ENCODE measurements at places on chromosomes 12 and 14.
A peak's percentile ranks its signal among the peaks of the same experiment; 100 is the strongest.

DNA sequence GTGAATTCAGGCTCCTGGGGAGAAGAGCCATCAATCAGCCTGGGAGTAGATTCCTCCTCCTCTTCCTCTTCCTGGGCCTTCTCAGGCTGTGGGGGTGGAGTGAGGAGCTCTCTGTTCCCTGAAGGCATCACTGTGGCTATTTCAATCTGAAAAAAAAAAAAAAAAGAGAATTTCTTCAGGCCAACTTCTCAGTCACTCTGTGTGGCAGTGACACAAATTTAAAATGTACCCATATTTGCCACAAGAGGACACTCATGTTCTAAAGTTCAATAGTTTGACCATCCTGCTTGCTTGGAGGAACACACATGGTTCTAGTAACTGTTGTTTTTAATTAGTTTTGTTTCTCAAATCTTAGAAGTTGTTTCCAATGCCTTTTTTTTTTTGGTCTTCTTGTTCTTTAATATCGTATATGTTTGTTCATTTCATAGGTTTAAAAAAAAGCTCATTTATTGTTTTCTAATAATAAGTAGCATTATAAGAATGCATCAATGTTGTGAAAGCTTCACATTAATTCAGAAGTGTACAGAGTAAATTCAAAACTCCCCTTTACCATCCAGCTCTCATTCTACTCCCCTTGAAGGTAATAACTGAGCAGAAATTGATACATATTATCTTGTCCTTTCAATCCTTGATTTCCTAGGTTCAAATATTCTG lies 23.3 kb upstream of the CCER1 start:
- DNase-seq, result no peak

DNA sequence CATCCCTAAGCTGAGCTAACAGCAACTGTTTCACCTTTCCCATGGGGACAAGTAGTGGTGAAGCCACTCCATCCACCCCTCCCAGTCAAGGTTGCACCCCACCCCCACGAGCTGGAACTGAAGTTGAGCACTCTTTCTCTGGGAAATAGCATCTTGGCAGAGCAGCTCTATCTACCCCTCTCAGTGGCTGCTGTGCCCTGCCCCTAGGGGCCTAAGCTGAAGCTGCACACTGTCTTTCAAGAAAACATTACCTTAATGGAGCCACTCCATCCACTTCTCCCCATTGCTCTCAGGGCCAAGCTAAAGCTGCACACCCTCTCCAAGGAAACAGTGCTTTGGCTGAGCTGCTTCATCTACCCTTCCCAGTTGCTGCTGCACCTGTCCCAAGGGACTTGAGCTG lies 170.6 kb upstream of the CCDC196 start:
- no peak for DNase-seq

GRCh38 chr14:65016471-65016870 lies 29.8 kb downstream of the FNTB start:
- no peak for DNase-seq

- DNase-seq, result no peak
Measured at GRCh38 chr12:12663644-12664294, 32.2 kb downstream of the GPR19 start.

DNA sequence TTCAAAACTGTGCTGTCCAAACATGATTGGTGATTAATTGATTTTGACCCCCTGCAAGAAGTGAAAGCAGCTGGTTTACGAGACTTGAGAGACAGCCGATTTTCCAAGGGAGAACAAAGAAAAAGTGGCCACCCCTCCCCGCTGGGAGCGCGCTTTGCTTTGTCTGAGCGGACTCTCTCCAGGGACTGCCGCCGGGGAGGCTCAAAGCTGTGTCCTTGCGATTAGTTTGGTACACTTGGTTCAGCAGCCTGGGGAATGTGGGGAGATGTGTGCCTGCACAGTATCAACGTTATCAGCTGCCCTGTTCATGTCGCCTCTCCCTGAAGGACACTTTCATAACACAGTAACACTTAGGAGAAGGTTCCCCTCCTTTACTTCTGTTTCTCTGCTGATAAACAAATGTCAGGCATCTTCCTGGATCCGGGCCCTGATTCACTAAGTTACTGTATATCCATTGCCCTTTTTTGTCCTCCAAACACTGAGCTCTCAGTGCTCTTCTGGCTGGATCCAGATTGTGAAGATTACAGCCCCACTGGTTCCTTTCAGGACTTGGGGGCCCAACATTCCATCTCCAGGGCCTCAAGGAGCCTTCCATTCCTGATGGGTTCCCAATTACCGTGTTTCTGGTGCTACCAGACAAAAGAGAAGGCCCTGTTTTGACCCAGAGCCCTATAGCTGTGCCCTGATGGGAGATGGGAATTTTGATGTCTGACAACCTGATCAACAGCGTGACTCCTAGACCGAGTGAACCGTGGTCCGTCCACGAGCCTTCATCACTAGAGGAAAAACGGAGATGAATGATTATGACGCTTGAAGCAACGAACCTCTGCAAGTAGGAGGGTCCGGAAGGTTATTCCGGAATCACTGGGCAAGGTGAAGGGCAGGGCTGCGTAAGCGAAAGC lies 31.7 kb upstream of the TUBA1C start:
- DNase-seq, result peak; percentile 94

DNA sequence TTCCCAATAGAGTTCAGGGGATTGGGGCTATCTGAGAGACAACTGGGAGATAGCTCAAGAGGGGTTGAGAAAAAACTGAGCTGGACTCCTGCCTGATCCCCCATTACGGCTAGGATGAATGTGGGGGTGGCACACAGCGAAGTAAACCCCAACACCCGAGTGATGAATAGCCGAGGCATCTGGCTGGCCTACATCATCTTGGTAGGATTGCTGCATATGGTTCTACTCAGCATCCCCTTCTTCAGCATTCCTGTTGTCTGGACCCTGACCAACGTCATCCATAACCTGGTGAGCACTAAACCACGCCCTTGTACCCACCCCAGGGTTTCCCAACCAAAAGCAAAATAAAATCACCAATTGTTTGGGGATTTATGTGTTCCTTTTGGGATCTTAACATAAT lies 1.0 kb downstream of the ORMDL2 start:
- DNase-seq, result no peak

GRCh38 chr12:100189636-100190394 lies 10.8 kb upstream of the ACTR6 start:
- no peak for DNase-seq

DNA sequence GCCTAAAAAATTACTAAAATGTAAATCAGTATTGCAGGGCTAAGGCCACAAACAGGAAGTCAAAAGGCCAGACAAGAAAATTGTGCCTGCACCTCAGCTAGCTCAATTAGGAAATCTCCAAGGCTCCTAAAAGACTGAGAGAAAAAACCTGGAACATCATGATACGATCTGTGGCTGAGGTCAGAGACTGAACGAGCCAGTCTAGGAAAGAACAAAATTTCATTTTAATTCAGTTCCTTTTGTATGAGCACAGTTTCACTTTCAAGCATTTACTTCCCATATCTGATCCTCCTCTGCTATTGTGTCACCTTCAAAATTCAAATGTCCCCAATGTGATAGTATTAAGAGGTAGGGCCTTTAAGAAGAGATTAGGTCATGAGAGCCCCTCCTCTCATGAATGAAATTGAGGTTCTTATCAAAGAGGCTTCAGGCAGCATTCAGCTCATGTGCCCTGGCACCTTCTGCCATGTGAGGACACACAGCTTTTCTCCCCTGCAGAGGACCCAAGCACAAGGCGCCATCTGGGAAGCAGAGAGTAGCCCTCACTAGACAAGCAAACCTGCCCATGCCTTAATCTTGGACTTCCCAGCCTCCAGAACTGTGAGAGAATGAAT lies 14.8 kb downstream of the PRKAB1 start:
- no peak for DNase-seq

DNA sequence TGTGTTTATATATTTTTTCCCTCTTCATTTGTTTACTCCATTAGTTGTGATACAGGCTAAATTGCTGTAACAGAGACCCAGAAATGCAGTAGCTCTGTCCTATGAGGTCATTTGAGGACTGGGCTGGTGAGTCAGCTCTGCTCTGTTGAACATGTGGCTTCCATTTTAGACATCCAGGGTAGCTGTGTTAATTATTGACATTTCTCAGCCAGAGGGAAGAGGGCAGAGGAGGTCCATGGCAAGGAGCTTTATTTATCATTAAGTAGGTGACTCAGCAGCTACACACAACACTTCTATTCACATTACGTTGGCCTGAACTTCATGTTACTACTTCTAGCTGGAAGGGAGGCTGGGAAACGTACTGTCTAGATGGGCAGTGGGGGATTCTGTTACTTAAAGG lies 85.4 kb downstream of the PTCSC3 start:
- DNase-seq, result peak; percentile 55

DNA sequence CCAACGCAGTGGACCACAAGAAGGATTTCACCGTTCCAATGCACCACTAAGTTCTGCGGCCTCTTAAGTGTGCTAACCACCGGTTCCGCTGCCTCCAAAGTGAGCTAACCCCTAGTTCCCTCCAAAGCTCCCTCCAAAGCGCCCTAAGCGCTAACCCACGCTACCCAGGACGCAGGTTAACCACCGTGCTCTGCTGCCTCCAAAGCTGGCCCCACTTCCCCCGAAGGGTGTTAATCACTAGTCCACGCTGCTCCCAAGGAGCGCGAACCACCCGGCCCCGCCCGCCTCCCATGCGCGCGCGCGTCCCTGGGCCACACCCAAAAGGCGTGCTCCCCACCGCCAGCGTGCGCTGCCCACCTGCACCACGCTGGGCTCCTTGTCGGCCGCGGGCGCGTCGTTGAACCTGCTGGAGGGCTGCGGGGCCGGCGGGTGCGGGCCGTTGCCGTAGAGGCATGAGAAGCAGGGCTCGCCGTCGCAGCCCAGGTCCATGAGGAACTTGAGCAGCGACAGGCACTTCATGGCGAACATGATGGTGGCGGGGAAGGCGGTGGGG lies 11.7 kb downstream of the FAM181A start:
- no peak for DNase-seq

All from BE2C (cell line).